ENCODE measurements at places on chromosomes 4 and X. TPM values are rescaled to one million over a fixed set of nuclear protein-coding genes. Genes with fewer than 3 reads are reported as not detected.
A peak's percentile ranks its signal among the peaks of the same experiment; 100 is the strongest.

DNA sequence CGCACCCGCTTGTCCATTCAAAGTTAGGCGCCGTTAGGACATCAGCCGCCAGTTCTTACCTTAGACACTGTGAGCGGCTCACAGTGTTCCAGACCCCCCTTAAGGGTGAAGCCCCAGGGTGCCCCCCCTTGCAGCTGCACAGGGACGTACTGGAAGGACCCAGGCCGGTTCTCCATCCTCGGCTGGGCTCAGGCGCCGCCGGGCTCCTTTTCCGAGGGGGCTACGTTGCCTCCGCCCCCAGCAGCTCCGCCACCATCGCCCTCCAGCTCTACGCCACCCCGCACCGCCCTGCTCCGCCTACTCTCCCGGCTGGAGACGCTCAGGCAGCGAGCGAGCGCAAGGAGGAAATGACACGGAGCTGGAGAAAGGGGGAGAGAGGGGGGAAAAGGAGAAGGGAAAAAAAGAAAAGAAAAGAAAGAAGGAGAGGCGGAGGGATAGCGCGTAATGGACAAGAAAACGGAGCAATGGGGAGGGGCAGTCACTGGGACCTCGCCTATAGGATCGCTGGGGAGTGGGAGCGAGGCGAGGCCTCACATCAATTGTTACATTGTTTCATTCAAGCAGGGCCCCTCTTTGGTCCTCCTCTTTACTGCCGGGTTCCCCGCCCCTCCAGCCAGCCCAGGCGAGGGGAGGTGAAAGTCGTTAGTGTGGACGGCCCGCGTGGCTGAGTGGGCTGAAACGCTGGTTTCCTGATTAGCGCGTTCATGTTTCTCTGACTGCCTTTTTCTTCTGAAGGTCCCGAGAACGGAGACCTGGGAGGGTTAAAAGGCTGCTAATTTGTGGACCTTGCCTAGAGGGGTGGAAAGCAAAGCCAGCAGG, at the start of gene SHROOM4:
SHROOM4 (minus strand) TSS at position 352 of the 819 bp plus-strand sequence; CDS start at position 176, 176 bp downstream.
- DNase-seq = peak; percentile 48

DNA sequence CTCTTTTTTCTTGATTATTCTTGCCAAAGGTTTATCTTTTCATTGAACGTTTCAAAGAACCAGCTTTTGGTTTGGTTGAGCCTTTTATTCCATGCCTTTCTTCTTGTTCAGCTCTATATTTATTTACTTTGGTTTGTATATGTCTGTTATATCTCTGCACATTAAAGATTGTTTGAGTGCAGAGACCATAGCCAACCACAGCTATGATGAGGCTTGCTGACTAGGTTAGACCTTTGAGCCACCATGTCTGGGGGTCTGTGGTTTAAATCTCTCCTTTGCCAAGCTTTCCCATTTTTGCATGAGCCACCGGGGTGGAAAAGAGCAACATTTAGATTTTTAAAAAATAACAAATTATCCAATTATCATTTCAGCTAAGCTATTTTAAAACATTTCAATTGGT, 96.1 kb downstream of the NHS start:
- DNase-seq = no peak

GRCh38 chrX:46279925-46280313, 265.3 kb downstream of the ZNF674 start:
- peak; percentile 53 for DNase-seq

DNA sequence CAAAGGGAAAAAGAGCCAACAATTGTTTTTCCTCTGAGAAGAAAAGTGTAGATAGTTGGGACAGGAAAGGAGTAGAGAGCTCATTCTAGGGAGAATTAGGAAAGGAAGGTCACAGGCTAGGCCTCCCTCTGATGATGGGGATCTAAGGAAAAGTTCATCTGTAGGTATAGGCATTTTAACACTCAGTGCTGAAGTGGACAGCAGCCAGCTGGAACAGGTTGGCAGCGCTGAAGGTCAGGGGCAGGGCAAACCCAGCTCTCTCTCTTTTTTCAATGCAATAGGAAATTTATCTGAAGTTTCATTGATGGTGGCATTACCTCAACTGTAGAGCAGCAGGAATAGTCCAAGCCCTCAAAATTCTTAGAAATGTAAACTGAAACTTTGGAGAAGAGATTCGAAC, 98.5 kb upstream of the ETNPPL start:
- DNase-seq = peak; percentile 27

- no peak for DNase-seq
Measured at GRCh38 chr4:38856046-38856445, 571 bp downstream of the TLR6 start.

GRCh38 chrX:114930227-114930626, 87.2 kb downstream of the IL13RA2 start:
- DNase-seq = no peak

The KCTD8 gene
- total RNA-seq = not detected

The USP17L19 gene
- total RNA-seq = not detected

The SLITRK4 gene
- 30.6 TPM for total RNA-seq

Measured in renal cortical epithelial cell (primary cell).